Astrocyte (in vitro differentiated cells and primary cell): ENCODE measurements at places on chromosomes 13 and 19. TPM values are rescaled to one million over a fixed set of nuclear protein-coding genes. Genes with fewer than 3 reads are reported as not detected.

AMH gene
- total RNA-seq, result 3.5 and 4.6 TPM in 2 replicates

FCAR gene
- not detected in 2 replicates for total RNA-seq

TNNT1 gene
- 7.1 and 8.3 TPM in 2 replicates for total RNA-seq

OR7A5 gene
- not detected in 2 replicates for total RNA-seq

ODAD3 gene
- 0.62 and 0.66 TPM in 2 replicates for total RNA-seq

ZNF880 gene
- 8.3 and 11.0 TPM in 2 replicates for total RNA-seq

DNA sequence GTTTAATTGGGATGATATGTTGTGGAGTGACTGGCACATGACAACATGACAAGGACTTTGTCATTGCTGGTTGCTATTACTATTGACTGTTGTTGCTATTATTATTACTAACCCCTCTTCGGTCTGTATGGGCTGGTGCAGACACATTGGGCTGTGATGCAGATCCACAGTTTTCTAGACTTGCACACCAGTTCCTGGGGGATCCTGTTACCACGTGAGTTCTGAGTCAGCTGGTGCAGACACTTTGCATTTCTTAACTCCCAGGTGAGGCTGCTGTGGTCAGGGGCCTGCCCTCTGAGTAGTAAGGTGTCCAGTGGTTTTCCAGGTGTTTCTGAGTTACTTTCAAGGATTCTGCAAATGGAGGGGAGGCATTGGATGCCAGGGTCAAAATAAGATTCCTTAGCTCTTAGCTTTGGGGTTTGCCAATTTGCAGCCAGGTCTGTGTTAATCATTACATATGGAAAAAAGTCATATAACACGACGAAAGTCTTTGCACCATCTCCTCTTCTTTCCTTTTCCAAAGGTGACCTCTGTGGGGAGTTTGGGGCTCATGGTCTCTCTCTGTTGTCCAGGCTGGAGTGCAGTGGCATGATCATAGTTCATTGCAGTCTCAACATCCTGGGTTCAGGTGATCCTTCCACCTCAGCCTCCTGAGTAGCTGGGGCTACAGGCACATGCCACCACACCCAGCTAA, 19.3 kb downstream of the BICRA start:
- no peak overlapping the region for H3K4me3 ChIP-seq
- H3K27me3 ChIP-seq, result no peaks in the 10 kb centered on the region
- H3K36me3 ChIP-seq, result no peaks in the 10 kb centered on the region
- H3K27ac ChIP-seq, result no peak overlapping the region
- DNase-seq, result no peak

DNA sequence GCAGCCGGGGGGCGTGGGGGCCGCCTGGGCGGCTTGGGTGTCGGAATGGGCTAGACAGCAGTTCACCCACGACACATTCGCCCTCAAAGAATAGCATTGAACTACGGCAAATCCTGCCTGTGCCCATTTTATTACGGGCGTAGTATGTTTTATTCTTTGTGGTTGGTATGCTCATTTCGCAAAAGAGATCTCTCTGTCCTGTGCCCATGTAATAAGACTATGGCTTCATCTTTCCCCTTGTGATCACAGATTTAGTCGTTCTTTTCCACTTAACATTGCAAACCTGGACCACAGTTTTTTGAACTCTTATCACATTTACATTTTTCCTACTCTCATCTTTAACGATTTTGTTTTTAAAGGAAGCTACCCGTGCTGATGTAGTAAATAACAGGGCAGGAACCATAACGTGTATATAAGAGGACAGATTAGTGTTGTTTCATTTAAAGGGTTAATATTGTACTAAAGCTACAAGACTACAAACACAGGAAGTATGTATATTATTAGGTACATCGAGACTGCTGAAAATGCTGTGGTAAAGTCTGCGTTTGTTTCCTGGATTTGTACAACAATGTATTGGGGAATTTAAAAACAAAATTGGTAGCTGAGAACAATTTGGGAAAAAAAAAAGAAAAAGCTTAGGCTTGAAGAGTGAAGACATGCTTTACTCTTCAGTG, 3.2 kb upstream of the MYCBP2 start:
- H3K27me3 ChIP-seq, result no peaks in the 10 kb centered on the region
- H3K4me1 ChIP-seq, result peaks cover 15% of the 10 kb centered on the region
- peak overlapping the region; percentile 95 for H3K4me3 ChIP-seq
- DNase-seq, result no peak
- H3K27ac ChIP-seq, result peak overlapping the region; percentile 39

DNA sequence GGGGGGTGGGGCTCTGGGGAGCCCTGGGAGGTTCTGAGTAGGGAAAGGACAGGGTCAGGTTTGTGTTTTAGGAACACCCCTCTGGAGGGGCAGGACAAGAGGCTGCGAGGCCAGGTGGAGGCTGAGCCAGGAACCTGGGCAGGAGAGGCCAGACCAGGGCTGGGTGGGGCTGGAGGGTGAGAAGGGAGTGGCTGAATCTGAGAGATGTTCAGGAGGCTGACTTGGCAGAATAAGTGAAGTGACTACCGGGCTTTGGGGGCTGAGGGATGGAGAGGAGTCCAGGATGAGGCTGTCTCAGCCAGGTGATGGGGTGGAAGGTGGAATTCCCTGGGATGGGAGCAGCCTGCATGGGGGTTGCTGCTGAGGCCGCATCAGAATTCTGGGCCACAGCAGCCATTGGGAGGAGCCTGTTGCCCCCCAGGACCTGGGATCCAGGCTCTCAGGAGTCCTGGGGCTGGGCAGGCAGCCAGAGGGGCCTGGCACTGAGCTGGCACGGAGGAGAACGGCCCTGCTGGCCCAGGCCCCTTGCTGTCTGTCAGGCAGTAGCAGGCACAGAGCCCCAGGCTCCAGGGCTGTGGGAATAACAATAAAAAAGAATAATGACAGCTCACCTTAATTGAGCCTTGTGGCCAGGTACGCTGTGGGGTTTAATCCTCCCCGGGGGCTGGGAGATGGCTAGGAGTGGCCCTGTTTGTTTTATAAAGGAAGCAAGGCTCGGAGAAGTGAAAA, 3.3 kb downstream of the PPP5C start:
- H3K4me1 ChIP-seq, result peaks cover 33% of the 10 kb centered on the region
- DNase-seq, result no peak
- peaks cover 15% of the 10 kb centered on the region for H3K36me3 ChIP-seq
- no peaks in the 10 kb centered on the region for H3K27me3 ChIP-seq
- H3K4me3 ChIP-seq, result no peak overlapping the region

DNA sequence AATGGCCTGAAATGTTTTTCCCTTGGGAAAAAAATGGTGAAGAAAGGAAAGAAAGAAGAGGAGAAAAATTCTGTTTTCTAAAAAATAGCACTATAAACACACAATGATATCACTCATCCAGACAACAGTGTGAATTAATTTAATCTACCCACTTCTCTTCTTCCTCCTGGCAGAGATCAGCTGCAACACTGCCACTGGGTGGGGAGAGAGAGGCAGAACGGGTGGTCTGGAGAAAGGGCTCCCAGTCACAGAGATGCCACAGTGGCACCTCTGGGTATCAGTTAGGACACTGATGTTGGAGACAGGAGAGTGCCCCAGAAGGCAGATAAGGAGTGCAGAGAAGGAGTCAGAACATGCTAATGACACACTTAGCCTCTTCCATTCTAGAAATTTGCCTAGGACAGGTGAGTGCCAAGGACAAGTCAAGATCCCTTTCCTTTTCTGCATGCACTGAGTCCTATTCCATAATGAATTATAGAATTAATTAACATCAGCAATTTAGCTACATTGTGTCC, 168.6 kb downstream of the SUCLA2 start:
- no peaks in the 10 kb centered on the region for H3K4me1 ChIP-seq
- no peak for DNase-seq
- no peak overlapping the region for H3K4me3 ChIP-seq
- no peaks in the 10 kb centered on the region for H3K36me3 ChIP-seq
- H3K27me3 ChIP-seq, result peaks cover 4% of the 10 kb centered on the region

DNA sequence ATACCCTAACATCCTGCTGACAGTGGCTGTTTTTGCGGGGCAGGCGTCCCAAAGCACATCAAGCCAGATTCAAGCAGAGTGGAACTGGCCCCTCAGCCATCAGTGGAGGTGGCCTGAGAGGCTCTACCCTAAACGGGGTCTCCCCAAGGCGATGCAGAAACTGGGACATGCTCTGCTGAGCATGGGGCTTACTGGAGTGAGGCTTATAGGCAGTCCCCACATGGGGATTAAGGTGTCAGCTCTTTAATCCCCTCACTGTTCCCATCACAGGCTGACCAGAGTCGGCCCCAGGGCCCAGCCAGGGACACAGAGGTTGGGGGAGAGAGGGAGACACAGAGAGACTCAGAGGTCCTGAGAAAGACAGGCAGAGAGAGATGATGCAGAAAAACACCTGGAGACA, 17.0 kb downstream of the CYP2F1 start:
- DNase-seq, result no peak
- H3K4me1 ChIP-seq, result peaks cover 2% of the 10 kb centered on the region
- H3K27ac ChIP-seq, result no peak overlapping the region
- peaks cover 3% of the 10 kb centered on the region for H3K27me3 ChIP-seq

DNA sequence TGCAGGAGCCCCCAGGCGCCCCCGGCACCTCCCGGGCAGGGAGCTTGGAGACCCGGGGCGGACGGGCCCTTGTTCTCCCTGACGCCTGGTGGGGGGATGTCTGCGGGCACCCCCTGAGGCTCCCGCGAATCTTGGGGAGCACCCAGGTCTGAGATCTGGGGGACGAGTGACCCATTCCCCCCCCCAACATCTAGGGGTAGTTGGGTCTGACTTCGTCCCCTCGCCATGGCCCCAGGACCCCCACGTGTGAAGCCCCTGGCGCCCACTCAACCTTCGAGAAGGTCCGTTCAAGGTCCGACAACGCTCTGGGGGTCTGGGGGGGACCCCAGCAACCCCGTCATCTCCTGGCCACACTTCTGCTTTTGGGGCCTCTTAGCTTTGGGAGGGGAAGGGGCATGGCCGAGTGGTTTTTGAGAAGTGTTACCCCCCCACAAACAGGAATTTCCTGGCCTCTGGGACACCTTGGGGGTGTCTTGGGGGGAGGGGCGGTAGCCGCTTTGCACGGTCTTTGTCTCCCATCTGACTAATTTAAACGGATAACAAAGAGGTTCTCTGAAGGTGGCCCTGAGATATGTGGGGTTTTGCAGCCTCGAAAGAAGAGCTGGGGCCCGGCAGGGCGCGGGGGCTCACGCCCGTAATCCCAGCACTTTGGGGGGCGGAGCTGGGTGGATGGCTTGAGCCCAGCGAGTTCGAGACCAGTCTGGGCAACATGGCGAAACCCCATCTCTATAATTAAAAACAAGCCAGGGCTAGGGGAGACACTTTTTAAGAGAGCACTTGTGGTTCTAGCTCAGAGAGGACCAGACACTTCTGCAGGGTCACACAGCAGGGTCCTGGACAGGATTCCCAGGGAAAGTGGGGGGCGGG, 608 bp downstream of the CNN2 start:
- H3K36me3 ChIP-seq, result peaks cover 4% of the 10 kb centered on the region
- H3K27me3 ChIP-seq, result no peaks in the 10 kb centered on the region
- H3K4me3 ChIP-seq, result peak overlapping the region; percentile 100
- peak overlapping the region; percentile 88 for H3K27ac ChIP-seq
- peaks cover 23% of the 10 kb centered on the region for H3K4me1 ChIP-seq
- DNase-seq, result no peak

DNA sequence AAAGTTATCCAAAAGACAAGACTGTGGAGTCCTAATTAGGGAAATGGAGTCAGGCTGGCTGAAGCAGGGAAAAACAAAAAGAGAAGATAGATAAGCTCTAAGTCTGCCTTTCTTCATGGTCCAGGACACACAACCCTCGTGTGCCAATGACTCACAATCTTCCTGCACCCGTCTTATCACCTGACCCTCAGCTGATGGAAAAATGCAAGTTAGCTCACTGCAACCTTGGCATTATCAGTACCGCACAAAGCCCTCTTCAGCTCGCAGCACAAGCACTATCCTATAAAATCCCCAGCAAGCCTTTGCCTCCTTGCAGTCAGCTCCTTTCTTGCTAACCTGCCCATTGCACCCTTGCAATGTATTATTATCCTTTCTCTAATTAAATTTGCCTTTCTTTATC, 4.3 kb downstream of the OR7A5 start:
- no peak overlapping the region for H3K27ac ChIP-seq
- no peak overlapping the region for H3K4me3 ChIP-seq
- H3K27me3 ChIP-seq, result no peaks in the 10 kb centered on the region

- peaks cover 20% of the 10 kb centered on the region for H3K4me1 ChIP-seq
- no peak overlapping the region for H3K27ac ChIP-seq
- no peak overlapping the region for H3K4me3 ChIP-seq
- H3K27me3 ChIP-seq, result no peaks in the 10 kb centered on the region
These were observed 92.5 kb downstream of the WDFY2 start for GRCh38 chr13:51676739-51677138.

- no peak overlapping the region for H3K27ac ChIP-seq
- H3K36me3 ChIP-seq, result no peaks in the 10 kb centered on the region
- no peak for DNase-seq
- no peak overlapping the region for H3K4me3 ChIP-seq
These were observed 44.6 kb upstream of the GRTP1 start for GRCh38 chr13:113408562-113408961.

DNA sequence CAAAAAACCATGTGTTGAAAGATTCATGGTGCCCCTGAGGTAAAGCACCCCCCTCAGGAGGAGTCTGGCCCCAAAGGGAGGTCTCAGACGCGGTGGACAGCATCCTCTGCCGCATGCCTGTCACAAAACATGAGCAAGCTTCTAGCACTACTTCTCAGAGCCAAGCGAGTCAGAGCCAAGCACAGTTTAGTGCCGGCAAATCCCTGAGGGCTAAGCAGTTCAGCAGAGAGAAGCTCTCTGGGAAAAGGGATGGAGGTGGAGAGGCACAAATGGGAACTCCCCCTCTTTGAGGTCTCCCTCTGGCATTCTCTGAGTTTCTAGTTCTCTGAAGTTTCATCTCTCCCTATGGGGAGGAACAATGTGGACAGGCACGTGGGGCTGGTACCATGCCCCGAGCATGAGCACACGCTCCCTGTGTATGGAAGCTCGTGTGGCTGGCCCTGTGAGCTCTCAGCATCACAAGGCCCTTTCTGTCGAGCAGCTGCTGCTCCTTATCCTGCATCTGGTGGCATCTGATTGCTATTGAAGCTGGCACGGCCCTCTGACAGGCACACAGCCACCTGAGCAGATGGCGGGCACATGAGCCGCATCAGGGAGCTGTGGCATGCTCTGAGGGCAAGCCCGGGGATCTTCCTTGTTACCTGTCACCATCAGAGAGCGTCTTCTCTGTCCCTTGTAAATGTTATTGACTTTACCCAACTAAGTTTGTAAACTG, 325.1 kb downstream of the SLC7A1 start:
- H3K27me3 ChIP-seq, result peaks cover 2% of the 10 kb centered on the region
- H3K4me3 ChIP-seq, result no peak overlapping the region
- H3K36me3 ChIP-seq, result no peaks in the 10 kb centered on the region
- DNase-seq, result no peak
- H3K27ac ChIP-seq, result no peak overlapping the region

- no peak overlapping the region for H3K27ac ChIP-seq
- no peaks in the 10 kb centered on the region for H3K27me3 ChIP-seq
- DNase-seq, result no peak
- no peaks in the 10 kb centered on the region for H3K4me1 ChIP-seq
- H3K4me3 ChIP-seq, result no peak overlapping the region
- H3K36me3 ChIP-seq, result no peaks in the 10 kb centered on the region
These were observed 209.5 kb upstream of the IPO5 start for GRCh38 chr13:97743938-97744337.

- H3K36me3 ChIP-seq, result no peaks in the 10 kb centered on the region
- H3K4me3 ChIP-seq, result peak overlapping the region; percentile 89
- H3K27me3 ChIP-seq, result no peaks in the 10 kb centered on the region
- peaks cover 24% of the 10 kb centered on the region for H3K4me1 ChIP-seq
- peak overlapping the region; percentile 92 for H3K27ac ChIP-seq
- DNase-seq, result peak; percentile 42
These were observed 2.1 kb downstream of the NECTIN2 start for GRCh38 chr19:44848036-44848811.
